Activated CD8-positive, alpha-beta memory T cell treated with anti-CD3 and anti-CD28 coated beads for 48 hours (primary cell): ENCODE measurements at places on chromosomes 13 and 19.

- DNase-seq, result no peak
Measured at GRCh38 chr19:9808855-9809824, 9.7 kb downstream of the FBXL12 start.

- DNase-seq, result no peak
Measured at GRCh38 chr13:43307921-43308433, 284.6 kb downstream of the DNAJC15 start.

GRCh38 chr13:107730813-107731212, 484.5 kb downstream of the LIG4 start:
- DNase-seq, result no peak

GRCh38 chr19:15282311-15282705, 50.0 kb downstream of the BRD4 start:
- DNase-seq, result no peak

DNA sequence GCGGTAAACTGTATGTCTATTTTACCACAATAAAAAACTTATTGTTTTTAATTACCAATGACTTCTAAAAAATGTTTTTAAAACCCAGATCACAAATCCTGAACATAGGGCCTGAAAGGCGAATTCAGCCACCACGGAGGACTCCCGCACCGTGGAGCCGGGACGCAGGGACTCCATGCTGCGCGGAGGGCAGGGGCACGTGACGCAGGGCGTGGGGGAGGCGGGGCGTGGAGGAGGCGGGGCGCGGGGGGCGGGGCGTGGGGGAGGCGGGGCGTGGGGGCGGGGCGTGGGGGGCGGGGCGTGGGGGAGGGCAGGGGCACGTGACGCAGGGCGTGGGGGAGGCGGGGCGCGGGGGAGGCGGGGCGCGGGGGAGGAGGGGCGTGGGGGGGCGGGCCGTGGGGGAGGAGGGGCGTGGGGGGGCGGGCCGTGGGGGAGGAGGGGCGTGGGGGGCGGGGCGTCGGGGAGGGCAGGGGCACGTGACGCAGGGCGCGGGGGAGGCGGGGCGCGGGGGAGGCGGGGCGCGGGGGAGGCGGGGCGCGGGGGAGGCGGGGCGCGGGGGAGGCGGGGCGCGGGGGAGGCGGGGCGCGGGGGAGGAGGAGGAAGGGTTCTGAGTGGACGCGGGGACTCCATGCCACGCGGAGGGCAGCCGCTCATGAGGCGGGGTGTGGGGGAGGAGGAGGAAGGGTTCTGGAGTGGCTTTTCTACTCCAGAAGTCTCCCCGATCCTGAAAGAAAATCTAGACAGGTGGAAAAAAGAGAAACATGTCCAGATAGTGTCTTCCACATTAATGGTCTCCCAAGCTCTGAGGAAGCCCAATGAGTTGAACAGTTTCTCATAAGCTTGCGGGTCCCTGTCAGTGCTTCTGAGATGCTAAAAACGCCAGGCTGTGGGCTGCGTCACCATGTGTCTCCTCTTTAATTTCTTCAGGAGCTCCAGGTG, 4.4 kb upstream of the PROZ start:
- DNase-seq, result no peak

GRCh38 chr13:111512707-111513106, 192.3 kb downstream of the TEX29 start:
- DNase-seq, result no peak

- no peak for DNase-seq
Measured at GRCh38 chr19:3642296-3642695, 15.7 kb upstream of the CACTIN start.

DNA sequence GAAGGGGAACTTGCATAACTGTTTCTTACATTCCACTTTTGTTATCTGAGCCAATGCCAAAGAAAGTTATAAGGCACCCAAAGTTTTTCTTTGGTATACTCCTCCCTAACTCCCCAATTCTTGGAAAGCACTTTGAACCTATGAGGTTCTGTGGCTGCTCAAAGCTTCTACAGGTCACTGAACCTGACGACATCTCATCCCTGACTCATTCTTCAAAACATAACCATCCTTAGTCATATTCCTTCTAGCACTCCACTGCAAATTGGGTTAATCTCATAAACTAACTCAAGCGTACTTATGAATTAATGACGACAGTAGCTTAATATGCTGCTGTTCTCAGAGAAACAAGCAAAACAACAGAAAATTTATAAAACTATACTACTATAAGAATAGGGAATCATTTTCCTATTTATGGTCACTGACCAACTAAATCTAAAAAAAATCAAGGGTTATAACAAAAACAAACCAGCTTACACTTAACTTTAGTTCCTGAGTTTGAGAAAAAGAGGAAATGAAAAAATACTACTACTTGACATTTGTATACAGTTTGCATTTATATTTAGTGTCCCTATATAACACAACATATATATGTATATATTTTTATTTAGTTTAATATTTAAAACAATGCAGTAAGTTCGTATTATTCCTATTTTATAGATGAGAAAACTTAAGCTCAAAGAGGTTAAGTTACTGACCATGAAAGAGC, 69.1 kb downstream of the CAB39L start:
- DNase-seq, result no peak

DNA sequence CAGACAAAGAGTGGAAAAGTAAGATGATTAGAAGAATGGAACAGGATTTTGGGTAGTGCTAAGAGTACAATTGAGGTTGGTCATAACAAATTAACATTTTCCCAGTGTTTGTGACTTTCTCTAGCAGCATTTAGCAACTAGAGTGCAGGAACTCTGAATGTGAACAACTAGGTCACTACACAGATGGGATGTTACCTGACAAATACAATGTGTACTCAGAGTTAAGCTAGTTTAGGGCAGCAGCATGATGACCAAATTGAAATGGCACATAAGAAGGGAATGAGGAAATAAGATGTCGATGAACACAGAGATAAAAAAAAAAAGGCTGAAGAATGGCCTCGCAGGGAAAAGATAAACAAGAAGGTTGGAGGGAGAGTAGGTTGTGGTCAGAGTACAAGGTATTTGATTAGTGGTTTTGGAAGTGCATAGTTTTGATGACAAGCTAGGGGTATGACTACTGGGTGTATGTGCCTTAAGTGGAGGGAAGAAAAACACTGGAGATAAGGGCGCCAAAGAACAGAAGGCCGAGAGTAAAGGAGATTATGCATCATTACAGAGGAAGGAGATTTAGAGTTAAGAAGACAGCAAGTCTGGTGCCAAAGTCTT, 381.1 kb downstream of the FGF14 start:
- no peak for DNase-seq

GRCh38 chr13:105193026-105193425, 1342.4 kb downstream of the EFNB2 start:
- DNase-seq, result no peak

- DNase-seq, result peak; percentile 56
Measured at GRCh38 chr19:11496391-11497163, 9.1 kb downstream of the ZNF653 start.

GRCh38 chr19:57419439-57419838, 8.5 kb downstream of the ZNF17 start:
- no peak for DNase-seq

- DNase-seq, result no peak
Measured at GRCh38 chr13:51919531-51919930, 57.8 kb downstream of the CCDC70 start.

DNA sequence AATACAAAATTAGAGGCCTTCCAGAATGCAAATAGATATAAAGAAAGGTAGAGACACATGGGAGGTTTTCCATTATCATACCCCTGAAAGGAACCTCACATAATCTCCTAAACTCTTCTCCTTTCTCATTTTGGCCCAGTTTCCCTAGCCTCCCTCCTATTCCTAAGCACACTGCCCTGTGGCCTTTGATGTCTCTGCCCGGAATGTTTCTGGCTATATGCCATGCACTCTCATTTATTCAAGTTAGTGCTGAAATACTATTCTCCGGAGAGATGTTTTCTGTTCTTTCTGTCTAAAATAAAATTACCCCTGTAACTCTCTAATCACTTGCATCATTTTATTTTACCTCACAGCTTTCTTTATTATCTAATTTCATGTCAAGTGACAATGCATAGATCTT, 1287.7 kb downstream of the SLITRK5 start:
- no peak for DNase-seq

- DNase-seq, result no peak
Measured at GRCh38 chr19:10363789-10364281, 16.5 kb downstream of the TYK2 start.

DNA sequence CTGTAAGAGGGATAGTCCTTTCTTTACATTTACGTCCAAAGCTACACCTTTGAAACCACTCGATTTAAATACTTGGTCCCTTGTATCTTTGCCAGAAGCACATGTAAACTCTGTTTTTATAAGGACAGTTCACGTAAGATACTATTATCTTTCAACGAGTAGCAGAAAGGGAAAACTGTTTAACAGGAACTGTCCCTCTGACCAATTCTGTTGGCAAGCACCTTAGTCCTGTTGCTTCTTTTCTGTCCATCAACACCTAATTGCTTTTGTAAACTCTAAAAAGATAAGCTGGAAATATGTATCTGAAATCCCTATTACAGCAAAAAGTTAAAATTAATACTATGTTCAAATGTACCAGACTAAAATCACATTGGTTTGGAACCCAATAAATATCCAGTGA, 37.4 kb downstream of the PCDH9 start:
- no peak for DNase-seq

- DNase-seq, result no peak
Measured at GRCh38 chr13:29946093-29946492, 95.7 kb upstream of the UBL3 start.

DNA sequence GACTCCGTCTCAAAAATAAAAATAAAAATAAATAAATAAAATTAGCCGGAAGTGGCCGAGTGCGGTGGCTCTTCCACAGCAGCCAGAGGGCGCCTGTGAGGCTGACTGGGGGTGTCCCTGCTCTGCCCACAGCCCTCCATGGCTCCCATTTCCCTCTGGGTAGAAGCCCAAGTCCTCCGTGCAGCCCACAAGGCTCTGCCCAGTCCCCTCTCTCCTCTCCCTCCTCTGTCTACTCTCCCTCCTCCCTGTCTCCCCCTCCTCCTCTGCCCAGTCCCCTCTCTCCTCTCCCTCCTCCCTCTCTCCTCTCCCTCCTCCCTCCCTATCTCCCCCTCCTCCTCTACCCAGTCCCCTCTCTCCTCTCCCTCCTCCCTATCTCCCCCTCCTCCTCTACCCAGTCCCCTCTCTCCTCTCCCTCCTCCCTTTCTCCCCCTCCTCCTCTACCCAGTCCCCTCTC, 20.4 kb downstream of the MISP start:
- DNase-seq, result no peak

DNA sequence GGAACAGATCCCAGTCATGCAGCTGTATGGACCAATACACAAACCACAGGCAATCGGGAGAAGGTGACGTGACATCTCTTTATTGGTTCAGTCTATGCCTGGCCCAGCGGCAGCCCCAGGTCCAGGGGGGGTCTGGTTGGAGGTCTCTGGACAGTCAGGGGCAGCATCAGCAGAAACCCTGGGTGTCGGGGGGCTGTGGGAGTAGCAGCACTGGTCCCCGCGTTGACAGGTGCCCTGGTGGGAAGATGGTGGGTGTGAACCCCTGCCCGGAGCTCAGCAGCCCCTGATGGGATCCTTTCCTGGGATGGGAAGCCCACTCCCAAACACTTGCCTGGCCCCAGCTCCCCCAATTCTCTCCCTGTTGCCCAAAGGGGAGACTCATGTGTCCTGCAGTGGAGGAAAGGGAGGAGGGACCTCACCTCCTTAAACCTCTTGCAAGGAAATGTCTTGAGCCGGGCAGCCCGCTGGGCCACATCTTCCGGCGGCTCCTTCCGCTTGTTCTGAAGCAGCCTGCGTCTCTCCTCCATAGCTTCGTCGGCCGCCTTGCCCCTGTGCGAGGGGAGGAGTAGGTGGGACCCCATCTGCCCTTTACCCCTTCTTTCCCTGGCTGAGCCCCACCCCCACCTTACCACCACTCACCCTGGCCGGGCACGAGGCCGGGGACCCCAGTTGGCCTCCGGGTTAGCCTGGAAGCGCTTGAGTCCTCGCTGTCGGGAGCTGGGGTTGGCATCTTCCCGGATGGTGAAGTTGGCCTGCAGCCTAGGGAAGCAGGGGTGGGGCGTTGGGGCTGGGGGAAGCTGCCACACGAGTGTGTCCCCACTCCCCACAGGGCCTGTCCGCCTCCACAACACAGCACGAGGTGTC, 2.4 kb upstream of the LYL1 start:
- no peak for DNase-seq

DNA sequence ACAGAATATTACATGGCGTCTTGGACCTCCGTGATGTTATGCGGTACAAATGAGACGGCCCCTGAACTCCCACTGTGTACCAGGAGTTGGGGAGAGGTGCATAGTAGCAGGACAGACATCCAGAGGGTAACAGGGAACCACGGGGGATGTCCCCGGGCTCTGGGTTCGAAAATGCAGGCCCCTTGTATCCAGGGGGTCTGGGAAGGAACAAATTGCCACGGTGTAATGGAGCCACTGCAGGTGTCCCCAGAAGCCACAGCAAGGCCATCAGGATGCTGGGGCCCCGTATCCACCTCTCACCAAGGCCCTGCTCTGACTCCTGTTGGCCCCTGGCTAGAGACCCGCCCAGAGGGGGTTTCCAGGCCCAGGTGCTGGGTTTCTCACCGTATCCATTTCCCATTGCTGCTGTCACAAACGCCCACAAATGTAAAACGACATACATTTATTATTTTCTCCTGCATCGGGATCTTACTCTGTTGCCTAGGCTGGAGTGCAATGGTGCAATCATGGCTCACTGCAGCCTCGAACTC, 77.8 kb downstream of the INSR start:
- no peak for DNase-seq

- no peak for DNase-seq
Measured at GRCh38 chr13:95039415-95039814, 261.8 kb downstream of the ABCC4 start.

DNA sequence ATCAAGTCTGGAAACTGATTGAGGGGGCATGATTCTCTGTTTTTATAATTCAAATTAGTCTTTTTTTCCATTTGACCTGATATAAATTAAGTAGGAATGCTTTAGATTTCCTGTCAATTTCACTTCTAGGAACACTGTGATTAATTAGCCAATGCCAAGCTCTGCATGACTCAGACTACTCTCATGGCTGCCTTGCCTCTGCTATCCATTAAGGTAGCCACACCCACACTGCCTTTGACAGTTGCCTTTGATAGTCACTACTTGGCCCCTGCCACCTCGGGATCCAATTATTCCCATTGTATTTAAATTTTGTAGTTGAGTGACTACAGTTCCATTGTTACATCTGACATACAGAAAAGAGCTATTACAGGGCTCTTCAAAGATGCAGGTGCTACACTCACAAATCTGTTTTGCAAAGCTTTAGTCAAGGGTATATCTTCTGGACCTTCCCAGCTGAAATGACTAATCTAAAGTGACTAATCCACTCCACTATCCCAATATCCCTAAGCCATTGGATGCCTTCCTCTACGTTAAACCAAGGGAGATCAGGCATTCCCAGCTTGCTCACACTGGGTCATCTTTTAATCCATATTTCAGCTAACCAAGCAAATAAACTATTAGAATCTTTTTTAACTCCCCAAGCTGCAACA, 1193.1 kb upstream of the MIR17HG start:
- DNase-seq, result no peak
